Endothelial cell (in vitro differentiated cells): ENCODE measurements at places on chromosomes 11 and 22.

DNA sequence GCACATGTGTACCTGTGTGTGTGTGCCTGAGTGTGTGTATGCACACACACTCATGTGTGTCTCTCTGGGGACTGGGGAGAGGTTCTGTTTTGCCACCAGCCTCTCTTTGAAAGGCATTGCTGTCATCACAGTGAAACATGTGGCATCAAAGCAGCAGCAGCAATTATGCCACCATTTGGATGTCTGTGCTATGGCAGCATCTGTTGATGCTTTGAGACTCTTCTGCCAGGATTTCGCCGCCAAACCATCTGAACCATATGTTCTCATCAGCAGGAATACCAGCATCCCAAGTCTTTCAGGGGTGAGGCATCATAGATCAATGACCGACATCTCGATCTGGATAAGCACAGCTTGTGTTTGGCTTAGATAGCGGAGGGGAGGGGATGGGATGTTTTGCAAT, 168.6 kb downstream of the FAT3 start:
- no peak for DNase-seq

DNA sequence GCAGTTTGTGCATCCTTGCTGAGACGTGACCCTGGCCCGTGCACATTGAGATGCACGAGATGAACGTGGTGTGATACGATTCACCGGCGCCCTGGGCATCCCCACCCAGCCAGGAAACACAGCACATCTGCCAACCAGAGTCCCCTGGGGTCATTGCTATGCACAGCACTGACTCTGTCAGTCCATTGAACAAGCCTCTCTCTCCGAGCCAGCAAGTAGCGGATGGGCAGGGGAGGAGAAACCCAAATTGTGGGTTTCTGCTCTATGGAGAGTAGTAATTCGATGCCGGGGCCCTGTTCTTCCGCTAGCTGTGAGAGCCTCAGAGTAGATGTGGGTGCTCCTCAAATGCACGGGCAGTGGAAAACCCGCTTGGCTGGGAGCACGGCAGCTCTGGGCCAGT, 85.1 kb downstream of the ARHGAP8 start:
- no peak for DNase-seq

GRCh38 chr11:111448831-111449557, 63.2 kb downstream of the BTG4 start:
- DNase-seq: no peak

GRCh38 chr22:44273175-44273574, 39.6 kb downstream of the SHISAL1 start:
- no peak for DNase-seq

DNA sequence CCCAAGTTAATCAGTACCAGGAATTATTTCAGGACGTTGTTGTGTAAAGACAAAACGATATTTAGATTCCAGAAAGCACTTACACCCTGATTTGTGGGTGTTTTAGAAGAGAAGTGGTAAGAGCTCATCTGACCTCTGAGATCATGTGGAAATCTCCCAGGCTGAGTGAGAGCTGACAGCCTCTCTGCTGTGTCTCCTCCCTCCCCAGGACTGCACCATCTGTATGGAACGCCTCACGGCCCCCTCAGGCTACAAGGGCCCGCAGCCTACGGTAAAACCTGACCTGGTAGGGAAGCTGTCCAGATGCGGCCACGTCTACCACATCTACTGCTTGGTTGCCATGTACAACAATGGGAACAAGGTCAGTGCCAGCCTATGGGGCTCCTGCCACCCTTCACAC, 20.0 kb downstream of the DTX4 start:
- no peak for DNase-seq

GRCh38 chr11:27357250-27357649, 5.8 kb downstream of the CCDC34 start:
- no peak for DNase-seq

GRCh38 chr11:128483211-128483788, 104.1 kb downstream of the ETS1 start:
- no peak for DNase-seq

GRCh38 chr22:49613511-49614270, 214.0 kb downstream of the BRD1 start:
- DNase-seq: no peak

GRCh38 chr11:47400768-47401279, 7.6 kb upstream of the SLC39A13 start:
- no peak for DNase-seq

DNA sequence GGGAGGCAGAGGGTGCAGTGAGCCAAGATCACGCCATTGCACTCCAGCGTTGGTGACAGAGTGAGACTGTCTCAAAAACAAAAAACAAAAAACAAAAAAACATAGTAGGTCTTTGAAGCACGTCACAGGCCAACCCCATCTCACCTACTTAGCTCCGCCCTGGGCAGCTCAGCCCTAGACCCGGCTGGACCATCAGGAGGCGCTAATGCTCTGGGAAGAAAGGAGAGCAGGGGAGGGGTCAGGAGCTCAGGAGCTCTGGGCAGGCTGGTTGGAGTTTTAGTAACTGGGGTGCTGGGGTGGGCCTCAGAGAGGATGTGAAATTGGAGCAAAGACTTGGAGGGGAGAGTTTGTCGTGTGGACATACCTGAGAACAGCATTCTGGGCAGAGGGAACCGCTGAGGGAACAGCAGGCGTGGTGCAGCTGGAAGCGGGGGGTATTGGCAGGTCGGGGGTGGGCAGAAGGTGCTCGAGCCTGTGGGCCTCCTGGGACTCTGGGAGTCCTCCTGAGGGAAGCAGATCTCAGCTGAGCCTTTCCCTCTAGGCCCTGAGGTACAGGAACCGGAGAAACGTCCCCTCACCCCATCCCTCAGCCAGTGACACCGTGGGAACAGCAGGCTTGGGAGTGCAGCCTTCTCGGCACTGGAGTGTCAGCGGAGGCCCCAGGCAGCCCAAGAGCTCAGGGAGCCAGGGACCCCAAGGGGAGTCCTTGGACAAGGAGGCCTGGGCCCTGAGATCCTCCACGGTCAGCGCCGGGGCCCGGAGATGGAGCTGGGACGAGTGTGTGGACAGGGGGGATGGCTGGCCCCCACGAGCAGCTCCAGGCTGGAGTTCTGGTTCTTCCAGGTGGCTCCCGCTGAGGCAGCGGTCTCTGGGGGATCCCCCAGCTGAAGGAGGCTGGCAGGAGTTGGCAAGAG, 2.2 kb upstream of the RPS6KA4 start:
- DNase-seq: peak; percentile 85

- DNase-seq: no peak
These were observed 29.9 kb upstream of the LRRC32 start for GRCh38 chr11:76700177-76701100.

DNA sequence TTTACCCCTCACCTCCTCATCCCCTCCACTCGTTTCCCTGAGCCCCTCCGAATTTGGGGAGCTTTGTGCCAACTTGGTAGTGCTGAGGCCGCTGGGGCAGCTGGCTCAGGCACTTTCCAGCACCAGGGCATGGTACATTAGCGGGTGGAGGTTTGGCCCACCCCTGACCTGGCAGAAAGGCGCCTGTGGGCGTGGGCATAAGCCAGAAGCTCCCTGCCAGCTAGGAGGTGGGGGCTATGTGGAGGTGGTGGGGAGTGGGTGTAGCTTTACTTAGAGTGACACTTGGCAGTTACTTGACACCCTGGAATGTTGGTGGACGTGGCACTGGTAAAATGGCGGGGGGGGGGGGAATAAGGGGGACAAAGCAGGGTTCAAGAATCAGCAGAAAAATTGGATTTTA, 10.3 kb upstream of the IGF2 start:
- DNase-seq: no peak
